ENCODE measurements at places on chromosomes 1 and 21.

DNA sequence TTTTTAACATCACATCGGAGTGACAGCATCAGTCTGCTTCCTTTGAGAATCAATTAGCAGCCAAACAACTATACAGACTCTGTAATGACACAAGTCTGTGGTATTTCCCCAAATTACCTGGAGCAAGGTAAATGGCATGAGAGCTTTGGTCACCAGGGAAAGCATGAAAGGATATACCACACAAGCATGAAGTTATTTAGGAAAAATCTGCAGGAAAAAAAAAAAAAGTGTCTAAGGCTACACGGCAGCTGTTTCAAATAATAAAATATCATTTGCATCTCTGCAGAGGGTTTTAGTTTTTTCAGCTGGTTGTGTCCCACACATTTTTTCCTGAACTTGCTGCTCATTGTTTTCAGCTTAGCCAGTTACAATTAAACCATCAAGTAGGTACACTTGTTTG, 234.7 kb downstream of the TTLL7 start:
- no peak for DNase-seq

- no peak for DNase-seq
Measured at GRCh38 chr1:33072707-33073106, 8.2 kb upstream of the AZIN2 start.

- DNase-seq = no peak
Measured at GRCh38 chr1:229364207-229365065, 21.6 kb upstream of the CCSAP start.

DNA sequence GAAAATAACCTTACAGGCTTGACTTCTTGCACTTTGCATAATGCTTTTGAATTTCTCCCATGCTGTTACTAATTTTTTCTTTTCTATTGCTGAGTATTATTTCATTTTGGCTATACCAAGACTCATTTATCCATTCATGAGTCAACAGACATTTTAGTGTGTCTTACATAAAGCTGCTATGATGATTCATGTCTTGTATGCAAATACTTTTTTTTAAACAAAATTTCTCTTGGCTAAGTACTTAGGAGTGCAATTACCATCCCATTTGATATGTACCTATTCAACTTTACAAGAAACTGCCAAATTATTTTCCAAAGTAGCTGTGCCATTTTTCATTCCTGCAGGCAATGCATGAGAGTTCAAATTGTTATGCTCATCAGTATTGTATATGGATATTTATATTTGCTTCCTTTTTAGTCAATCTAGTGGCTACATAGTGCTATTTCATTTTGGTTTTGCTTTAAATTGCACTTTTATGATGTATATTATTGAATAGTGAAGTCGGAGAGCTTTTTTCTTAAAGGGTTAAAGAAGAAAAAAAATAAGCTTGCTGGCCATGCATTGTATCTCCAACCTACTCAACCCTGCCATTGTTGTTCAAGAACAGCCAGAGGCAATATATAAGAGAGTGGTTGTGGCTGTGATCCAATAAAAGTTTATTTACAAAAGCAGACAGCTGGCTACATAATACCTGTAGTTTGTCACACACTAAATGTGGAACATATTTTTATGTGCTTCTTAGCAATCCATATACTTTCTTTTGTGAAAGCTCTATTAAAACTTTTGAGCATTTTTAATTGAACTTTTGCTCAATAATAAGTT, 862.8 kb downstream of the KCNT2 start:
- DNase-seq = no peak

GRCh38 chr1:41236781-41237180, 5.3 kb downstream of the SCMH1 start:
- DNase-seq = no peak

GRCh38 chr21:45259206-45259840, 28.4 kb downstream of the POFUT2 start:
- no peak for DNase-seq

GRCh38 chr1:30853350-30853749, 55.2 kb downstream of the SDC3 start:
- no peak for DNase-seq
